ENCODE measurements at places on chromosomes 6 and 20.

DNA sequence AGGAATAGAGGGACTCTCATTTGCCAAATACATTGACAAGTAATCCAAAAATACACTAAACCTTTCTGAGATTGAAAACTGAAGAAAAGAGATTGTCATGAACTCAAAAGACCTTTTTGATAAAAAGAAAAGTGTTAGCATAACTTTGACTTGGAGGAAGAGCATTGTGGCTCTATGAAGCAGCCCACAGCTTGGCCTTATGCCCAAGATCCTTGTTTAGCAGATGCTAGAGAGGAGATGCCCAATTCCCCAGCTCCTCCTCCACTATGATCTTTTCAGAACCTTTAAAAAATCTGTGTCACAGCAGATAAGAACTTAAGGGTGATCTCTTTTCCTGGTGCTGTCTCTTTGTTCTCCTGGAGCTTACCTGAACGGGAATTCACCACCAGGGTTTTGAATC lies 35.8 kb upstream of the IGF2R start:
- no peaks in the 10 kb centered on the region for H3K36me3 ChIP-seq
- no peak overlapping the region for H3K4me3 ChIP-seq
- no peak overlapping the region for H3K27ac ChIP-seq

GRCh38 chr20:4150070-4150441 lies 134.7 kb upstream of the RNF24 start:
- DNase-seq = no peak
- H3K4me3 ChIP-seq = peak overlapping the region; percentile 60
- peaks cover 16% of the 10 kb centered on the region for H3K4me1 ChIP-seq
- no peaks in the 10 kb centered on the region for H3K36me3 ChIP-seq
- H3K27ac ChIP-seq = no peak overlapping the region

GRCh38 chr6:11280394-11280793 lies 47.9 kb upstream of the NEDD9 start:
- no peak for DNase-seq
- H3K27ac ChIP-seq = peak overlapping the region; percentile 62
- H3K4me1 ChIP-seq = peaks cover 36% of the 10 kb centered on the region
- peaks cover 35% of the 10 kb centered on the region for H3K36me3 ChIP-seq

GRCh38 chr6:44105146-44105545 lies 22.1 kb downstream of the MRPL14 start:
- no peaks in the 10 kb centered on the region for H3K27me3 ChIP-seq
- H3K4me1 ChIP-seq = no peaks in the 10 kb centered on the region
- DNase-seq = no peak
- peaks cover 72% of the 10 kb centered on the region for H3K36me3 ChIP-seq
- no peak overlapping the region for H3K27ac ChIP-seq
- H3K4me3 ChIP-seq = no peak overlapping the region

GRCh38 chr6:156438350-156438923 lies 338.7 kb upstream of the ARID1B start:
- H3K27me3 ChIP-seq = peaks cover 3% of the 10 kb centered on the region
- no peaks in the 10 kb centered on the region for H3K36me3 ChIP-seq
- no peak overlapping the region for H3K27ac ChIP-seq
- H3K4me1 ChIP-seq = no peaks in the 10 kb centered on the region

DNA sequence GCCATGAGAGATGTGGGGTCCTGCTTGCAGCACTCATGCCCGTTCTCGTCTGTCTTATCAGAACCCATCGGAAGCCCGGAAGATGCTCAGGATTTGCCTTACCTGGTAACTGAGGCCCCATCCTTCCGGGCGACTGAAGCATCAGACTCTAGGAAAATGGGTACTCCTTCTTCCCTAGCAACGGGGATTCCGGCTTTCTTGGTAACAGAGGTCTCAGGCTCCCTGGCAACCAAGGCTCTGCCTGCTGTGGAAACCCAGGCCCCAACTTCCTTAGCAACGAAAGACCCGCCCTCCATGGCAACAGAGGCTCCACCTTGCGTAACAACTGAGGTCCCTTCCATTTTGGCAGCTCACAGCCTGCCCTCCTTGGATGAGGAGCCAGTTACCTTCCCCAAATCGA lies 8.3 kb downstream of the PI16 start:
- no peaks in the 10 kb centered on the region for H3K27me3 ChIP-seq
- DNase-seq = peak; percentile 74
- peak overlapping the region; percentile 88 for H3K27ac ChIP-seq

Data from activated B cell treated with CpG ODN at 0.5 μM for 24 hours (primary cell).